ENCODE measurements at places on chromosomes 16 and 17.
A peak's percentile ranks its signal among the peaks of the same experiment; 100 is the strongest.

DNA sequence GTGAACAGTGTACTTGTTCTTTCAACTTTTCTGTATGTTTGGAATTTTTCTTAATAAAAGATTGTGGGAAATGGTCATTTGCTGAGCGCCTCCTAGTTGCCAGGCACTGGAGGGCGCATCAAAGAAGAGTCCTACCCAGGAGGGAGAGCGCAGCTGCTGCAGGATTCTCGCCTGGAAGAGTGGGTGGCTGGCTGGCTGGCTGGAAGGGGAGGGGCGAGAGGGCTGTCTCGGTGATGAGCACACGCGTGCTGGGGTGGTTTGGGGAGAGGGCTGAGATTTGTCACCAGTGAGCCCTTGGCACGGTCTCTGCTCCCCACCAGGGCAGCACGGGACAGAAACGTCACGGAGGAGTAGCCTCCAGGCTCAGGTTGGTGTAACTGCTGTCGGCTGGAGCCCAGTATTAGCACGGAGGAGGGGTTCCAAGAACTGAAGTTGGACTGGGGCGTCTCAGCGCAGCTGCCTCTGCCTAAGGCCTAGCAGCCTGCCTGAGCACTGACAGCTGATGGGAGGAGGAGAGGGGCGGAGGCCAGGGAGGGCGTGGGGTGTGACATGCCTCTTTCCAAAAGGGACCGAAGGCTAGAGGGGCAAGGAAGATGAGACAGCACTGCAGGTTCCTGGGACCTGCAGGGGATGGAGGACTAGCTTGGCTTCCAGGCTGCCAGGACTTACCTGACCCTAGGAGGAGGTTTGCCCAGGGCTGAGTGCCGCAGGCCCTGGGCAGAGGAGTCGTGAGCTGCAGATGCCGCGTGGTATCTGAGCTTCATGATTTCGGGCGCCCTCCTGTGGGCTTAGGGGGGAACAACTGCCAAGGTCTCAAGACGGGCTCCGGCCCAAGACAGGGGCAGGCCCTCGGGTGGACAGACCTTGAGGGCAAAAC lies 5.7 kb downstream of the LDHD start:
- DNase-seq = peak; percentile 81

DNA sequence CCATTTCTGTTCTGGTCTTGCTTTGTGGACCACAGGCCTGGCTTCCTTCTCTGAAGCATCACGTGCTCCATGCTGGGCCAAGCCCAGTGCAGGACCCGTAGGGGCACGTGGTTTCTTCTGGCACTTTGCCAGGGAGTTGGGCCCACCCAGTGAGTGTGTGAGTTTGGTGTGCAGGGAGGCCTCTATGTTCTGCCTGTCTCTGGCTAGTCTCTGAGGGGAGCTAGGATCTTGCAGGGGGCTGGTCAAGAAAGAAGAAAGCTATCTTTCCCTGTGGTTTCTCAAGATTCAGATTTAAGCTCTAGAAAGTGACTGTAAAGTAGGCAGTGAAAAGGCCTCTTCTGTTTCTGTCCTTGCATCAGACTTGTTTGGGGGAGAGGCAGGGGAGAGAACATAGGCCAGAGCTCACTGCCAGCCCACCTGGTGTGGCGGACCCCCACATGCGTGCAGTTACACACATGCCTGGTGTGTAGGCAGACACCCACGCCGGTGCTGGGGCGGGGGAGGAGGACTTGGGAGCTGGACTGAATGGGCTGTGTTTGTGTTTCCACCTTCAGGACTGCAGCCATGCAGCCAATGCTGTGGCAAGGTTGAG lies 11.8 kb downstream of the LASP1 start:
- DNase-seq = peak; percentile 48

DNA sequence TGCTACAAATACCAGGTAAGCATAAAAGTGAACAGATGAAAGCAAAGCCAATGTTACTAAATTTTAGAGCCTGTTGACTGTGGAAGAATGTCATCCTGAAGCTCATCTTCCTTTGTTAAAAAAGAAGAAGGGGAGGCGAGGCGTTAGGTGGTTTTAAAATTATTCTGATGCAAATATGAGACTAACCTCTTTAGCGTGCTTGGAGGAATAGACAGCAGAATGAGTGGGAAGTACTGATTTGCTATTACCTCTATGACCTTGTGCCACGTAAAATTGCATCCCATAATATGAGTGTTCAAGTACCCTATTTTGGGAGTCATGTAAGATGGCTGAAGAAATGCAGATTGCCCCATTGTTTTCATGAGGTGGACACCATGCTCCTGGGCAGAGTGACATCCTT lies 95.7 kb downstream of the ELAC2 start:
- no peak for DNase-seq

DNA sequence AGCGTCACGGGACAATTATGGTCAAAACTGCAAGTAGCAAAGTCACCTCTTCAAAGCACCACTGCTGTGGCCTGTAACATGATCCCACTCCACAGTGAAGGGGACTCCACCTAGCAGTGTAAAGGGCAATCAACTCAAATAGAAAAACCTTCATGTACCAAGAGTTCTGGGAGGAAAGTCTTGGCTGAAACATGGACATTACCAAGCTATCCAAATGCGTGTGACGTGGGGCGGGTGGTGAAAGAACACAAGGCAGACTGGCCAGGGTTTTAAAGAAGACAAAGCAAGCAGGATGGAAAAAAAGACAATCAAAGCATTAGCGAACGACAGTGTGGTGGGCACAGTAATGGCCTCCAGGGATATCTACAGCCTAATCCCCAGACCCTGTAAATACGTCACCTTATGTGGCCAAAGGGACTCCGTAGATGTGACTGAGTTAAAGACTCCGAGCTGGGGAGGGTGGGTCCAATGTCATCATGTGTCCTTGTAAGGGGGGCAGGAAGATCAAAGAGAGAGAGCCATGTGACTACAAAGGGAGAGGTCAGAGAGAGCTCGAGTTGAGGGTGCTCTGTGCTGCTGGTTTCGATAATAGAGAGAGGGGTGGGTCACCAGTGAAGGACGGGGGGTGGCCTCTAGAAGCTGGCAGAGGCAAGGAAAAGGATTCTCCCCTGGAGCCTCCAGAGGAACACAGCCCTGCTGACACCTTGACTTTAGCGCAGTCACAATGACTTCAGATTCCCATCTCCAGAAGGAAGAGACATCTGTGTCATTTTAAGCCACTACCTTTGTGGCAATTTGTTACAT lies 6.0 kb downstream of the HSDL1 start:
- no peak for DNase-seq

DNA sequence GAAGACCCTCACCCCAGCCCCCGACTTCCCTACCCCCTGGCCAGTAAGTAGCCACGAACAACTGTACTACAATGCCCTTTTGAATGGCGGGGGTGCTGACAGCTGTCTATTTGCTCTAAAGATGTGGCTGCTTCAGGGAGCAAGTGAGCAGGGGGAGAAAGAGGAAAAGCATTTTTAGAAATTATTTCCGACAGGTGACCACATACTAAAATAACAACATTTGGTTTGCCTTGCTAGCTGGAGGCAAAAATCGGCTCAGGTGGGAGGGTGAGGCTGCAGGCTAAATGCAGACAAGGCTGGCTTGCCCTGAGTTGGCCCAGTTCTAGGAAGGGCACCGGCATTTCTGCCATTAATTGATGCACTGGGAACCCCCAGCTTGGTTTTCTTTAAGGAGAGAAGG lies 188.5 kb downstream of the XYLT1 start:
- DNase-seq = no peak

DNA sequence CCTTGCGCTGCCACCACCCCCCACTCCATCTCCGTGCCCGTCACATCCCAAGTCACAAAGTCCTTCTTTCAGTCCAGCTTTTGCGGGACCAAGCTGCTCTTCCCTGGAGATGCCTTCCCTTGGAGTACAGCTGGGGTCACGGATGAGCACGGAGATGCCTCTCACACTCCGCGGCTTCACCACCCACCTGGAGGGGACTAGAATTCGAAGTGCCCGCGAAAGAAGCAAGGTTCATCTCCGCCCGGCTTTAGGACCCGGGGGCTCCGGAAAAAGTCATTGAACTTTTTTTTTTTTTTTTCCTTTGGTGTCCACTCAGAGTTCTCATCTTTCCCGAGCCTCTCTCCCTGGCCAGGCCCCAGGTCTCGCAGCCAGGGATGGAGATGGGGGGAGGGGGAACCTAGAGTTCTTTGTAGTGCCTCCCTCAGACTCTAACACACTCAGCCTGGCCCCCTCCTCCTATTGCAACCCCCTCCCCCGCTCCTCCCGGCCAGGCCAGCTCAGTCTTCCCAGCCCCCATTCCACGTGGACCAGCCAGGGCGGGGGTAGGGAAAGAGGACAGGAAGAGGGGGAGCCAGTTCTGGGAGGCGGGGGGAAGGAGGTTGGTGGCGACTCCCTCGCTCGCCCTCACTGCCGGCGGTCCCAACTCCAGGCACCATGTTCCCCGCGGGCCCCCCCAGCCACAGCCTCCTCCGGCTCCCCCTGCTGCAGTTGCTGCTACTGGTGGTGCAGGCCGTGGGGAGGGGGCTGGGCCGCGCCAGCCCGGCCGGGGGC lies at the start of gene FKBP10:
FKBP10 (plus strand) TSS at position 624 of the 771 bp plus-strand sequence; CDS start at position 655, 31 bp downstream.
- no peak for DNase-seq

- no peak for DNase-seq
Observed at GRCh38 chr17:72978593-72979218, 113.8 kb downstream of the SLC39A11 start.
